ENCODE measurements at places on chromosomes 6 and 20.

GRCh38 chr20:5859608-5860007, 90.7 kb downstream of the TRMT6 start:
- no peak for DNase-seq

GRCh38 chr6:108294297-108294726, 542 bp upstream of the AFG1L start:
- no peak for DNase-seq

DNA sequence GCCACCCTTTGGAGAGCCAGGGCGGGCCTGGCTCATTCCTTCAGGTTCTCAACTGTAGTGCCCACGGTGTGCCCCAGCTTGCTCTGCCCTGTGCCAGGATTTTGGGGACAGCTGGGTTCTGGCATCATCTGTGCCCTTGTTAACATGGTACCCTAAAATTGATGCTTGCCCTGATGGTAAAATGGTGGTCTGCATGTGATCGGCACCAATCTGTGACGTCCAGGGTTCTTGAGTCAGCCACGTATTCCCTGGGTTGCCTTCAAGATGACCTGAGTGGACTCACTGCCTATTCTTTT, 31.2 kb upstream of the APCDD1L start:
- no peak for DNase-seq

- no peak for DNase-seq
Observed at GRCh38 chr6:32087574-32088486, 21.3 kb downstream of the TNXB start.

DNA sequence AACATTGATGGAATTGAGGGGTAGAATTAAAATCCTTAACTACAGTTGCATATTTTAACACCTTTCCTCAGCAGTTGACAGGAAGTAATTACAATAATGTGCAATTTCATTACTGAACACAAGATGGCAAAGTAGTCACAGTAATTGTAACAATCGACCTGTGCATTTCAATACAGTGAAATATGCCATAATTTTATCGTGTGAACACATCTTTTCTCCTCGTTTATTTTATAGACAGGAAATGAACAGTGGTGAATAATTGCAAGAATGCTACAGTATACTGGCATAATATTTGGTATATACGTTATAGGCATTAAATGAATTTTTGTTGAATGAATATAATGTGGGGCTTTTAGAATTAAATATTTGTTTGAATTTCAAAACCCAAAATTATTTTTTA, 25.0 kb downstream of the CYB5R4 start:
- DNase-seq, result peak; percentile 25

DNA sequence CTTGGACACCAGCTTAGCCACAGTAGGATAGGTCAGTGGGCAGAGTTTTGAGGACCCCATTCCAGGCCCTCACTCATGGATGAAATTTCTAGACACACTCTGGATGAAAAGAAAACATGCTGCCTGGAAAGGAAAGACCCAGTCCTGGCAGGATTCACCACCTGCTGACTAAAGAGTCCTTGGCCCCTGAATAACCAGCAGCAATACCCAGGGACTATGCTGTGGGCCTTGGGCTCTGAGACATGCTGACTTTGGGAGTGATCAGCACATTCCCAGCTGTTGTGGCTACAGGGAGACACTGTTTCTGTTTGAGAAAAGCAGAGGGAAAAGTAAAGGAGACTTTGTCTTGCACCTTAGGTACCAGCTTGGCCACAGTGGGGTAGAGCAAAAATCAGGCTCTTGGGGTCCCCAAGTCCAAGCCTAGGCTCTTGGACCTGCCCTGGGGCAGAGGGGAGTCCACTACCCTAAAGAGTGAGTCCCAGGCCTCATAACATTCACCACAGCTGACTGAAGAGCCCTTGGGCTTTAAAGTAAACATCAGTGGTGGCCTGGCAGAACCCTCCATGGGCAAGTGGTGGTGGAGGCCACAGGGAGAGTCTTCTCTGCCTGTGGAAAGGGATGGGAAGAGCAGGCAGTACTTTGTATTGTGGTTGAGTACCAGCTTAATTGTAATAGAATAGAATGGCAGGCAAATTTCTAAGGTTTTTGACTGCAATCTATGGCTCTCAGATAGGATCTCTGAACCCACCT, 516.8 kb downstream of the BCKDHB start:
- no peak for DNase-seq

DNA sequence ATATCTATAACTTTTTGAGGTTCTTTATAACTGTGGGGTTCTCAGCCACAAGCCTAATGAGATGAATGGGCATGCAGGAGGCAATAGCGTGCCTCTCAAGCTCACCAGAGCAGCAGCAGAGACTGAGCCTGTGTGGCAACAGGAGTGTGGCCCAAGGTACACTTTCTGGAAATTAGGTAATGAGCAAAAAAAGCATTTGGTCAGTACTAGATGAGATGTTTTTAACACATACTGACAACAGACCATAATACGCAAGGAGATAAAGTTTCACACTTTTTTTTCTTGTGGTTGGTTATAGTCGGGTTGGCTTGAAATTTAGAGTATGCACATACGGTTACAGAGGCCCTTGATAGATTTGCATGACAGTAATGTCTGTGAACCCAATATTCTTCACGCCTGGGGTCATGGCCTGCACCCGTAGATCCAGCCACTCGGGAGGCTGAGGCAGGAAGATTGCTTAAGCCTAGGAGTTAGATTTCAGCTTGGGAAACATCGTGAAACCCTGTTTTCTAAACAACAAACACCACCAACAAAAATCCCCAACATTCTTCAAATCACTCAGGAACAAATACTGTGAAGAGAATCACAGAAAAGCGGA, 300.1 kb downstream of the GMDS start:
- no peak for DNase-seq

DNA sequence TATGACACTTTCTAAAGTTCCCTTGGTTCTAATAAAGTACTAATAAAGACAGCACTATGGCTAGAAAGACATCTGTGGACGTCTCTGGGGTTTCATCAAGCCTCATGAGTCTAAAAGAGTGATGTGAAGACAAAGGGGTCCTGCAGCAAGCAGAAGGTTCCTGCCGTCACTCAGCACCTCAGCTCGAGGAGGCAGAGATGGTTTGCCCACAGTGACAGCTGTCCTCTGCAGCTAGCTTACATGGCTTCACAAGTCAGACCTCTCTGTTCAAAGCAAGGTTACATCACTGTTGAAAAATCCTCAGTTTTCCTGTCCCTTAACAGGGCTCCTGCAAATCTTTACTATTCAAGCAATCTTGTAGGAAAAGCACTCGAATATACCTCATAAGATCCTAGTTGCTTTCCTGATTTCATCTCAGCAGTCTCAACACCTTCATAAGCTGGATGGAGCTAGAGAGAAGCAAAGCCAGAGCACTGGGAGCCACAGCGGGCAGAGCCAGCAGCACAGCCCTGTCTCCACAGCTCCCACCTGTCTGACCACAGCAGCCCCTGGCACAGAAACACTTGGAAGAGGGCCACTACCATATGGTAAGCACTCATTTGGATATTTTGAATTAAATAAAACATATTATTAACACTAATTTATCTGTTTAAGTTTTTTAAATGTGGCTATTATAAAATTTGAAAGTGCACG, 202.3 kb downstream of the GMDS start:
- no peak for DNase-seq

DNA sequence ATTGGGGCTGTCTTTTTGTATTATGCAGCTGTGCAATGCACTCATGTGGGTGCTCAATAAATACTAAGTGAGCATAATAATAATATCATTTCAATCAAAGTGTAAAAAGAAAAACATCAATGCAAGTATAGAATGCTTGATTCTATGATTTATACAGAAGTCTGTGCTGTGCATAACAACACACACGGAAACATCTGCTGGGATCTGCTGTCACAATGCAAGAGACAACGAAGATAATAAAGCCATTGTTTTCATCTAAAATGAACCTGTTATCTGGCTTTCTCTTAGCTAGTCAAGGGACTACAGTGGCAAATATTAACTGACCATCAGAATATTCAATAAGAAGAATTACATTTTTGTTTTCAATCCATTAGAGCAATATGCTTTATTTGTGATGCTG, 1156.9 kb upstream of the MAP3K7 start:
- no peak for DNase-seq

- peak; percentile 82 for DNase-seq
Observed at GRCh38 chr20:57498425-57499400, 26.2 kb downstream of the CTCFL start.

DNA sequence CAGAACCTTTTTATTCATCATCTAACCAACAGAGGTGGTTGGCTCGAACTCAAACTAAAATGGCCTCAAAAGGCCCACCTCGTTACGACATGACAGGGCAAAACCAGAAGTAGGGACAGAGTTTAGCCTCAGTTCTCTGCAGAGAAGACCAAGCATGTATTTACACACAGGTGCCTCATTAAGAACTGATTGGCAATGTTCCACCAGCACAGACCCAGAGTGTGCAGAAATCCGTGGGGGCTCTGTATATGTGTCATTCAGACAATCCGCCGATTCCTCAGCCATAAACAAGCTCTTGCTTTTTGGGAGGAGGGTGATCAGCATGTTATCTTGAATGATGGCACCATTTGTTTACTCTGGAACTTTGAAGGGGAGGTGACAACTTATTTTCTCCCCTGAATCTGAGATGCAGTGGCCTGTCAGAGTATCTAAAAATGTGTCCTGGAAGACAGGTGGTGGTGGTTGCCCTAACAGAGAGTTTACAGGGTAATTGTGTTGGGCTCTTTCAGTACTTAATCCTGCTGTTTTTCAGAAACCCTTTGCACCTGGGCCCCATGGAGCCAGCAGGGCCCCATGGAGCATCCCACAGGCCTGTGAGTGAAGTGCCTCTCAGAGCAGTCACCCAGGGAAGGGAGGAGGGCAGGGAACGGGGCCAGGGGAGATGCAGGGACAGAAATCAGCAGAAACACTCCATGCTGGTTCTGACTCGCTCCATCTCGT, 29.1 kb upstream of the C20orf203 start:
- no peak for DNase-seq

DNA sequence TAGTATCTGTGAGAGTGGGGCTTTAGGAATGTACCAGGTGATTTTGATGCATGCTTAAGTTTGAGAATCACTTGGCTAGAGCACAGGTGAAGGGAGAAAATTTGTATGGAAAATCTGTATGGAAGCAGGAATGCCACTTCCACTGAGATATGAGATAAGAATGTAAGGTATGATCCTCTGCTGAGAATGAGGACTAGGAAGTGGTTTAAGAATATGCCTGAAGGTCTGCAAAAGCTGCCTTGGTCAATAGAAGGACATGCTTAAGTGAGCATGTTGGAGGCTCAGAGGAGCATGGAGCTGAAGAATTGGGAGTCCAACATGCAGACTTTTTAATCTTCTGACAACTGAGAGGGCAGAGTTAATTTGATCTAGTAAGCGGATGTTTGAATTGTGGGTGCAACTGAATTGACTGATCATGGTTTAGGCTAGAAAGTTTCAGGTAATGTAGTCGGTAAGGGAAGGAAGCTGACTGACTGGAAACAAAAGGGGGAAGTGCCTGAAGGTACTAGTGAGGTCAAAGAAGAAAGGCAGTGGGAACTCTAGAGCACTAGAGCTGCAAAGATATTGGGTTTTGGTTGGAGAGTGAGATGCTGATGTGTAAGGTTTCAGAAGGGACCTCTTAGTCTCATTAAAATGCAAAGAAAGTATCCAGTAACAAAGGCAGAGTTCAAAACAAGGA, 28.6 kb upstream of the NOTCH4 start:
- no peak for DNase-seq

DNA sequence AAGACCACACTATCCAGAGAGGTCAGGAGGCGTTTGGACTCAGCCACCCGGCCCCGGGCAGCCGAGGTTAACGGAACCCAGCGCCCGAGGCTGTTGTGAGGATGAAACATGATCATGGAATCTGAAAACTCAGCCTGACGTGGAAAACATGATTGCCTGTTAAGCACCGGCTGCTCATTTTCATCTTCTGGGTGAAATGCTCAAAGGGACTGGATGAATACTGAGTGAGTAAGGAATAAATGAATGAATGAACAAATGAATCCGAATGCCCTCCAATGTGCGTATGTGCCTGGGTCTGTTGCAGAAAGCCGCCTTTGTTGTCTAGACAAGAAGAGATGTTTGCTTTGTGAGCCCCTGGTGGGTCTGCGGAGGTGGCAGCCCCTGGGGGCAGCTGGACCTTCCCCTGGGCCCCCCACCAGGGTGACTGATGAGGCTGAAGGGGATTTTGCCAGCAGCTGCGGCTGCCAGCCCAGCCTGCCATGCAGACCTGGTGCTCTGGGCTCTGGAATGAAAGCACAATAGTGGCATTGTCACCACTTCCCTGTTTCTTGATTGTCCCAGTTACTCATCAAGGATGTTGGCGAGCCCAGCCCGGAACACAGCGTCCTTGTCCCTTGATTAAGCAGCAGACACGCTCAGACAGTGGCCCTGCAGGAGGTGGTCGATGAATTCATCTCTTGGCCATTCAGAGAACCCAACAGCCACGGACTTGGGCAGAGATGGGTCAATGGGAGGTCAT, 211.1 kb downstream of the ANKRD60 start:
- peak; percentile 98 for DNase-seq

DNA sequence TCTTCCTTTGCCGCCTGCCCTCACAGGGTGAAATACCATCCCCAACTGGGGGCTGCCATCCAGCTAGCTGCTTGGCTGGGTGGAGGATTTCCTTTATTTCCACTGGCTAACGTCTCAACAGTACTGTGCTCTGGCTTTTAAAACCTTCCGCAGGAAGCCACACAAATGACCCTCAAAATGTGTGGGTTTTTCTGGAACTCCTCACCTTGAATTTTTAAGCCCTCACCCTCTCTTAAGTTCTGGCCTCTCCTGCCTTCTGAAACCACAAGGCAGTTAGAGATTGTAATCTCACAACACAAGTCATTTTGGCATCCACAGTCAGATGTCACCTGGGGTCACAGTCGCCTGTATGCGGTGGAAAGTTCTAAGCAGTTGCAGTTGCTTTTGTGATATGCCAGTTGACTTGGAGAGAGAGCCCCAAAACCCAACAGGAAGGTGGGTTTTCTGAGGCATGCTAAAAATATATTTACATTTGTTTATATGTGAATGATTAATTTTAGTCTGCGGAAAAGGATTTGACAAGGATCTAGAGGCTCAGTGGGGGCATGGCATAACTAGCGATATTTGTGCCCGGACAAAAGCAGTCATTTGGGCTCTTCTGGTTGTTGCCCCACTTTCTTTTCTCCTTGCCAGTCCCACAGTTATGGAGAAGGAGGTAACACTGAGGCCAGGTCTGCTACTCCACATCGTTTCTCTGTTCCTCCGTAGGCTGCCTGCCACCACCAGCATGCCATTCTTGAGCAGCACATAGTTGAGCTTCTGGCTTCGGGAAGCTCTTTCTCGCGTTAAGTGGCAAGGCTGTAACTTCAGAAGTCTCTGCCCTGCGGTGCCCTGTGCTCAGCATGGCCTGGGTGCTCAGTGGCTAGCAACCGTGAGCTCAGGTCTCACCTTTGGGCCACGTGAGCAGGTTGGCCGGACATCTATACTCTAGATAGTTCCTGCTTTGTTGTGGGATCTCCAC, 335.3 kb downstream of the CD83 start:
- DNase-seq, result no peak

GRCh38 chr6:168015482-168016175, 18.2 kb downstream of the KIF25 start:
- no peak for DNase-seq

- DNase-seq, result no peak
Observed at GRCh38 chr6:43992783-43993644, 134.2 kb downstream of the MRPL14 start.

Measured in HTR-8/SVneo (cell line).